ENCODE measurements at places on chromosomes 13 and 19.

GRCh38 chr19:19661675-19662251, 1.7 kb downstream of the ATP13A1 start:
- DNase-seq = no peak

DNA sequence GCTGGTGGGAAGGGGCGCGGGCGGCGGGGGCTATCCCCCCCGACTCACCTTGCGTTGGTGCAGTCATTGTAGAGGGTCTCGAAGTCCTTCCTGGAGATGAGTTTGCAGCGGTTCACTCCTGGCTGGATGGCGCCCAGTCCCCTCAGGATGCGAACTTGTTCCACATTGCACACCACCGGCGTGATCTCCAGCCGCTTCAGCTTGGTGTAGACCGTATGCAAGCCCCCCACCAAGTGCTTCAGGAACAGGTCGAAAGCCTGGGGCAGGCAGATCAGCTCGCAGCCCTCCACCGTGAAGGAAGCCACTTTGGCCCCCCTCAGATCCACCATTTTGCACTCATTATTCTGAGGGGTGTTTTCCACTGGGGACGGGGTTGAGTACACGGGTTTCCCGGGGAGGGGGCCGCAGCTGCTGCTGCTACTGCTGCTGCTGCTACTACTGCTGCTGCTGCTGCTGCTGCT, 1.1 kb downstream of the DACH1 start:
- DNase-seq = no peak

DNA sequence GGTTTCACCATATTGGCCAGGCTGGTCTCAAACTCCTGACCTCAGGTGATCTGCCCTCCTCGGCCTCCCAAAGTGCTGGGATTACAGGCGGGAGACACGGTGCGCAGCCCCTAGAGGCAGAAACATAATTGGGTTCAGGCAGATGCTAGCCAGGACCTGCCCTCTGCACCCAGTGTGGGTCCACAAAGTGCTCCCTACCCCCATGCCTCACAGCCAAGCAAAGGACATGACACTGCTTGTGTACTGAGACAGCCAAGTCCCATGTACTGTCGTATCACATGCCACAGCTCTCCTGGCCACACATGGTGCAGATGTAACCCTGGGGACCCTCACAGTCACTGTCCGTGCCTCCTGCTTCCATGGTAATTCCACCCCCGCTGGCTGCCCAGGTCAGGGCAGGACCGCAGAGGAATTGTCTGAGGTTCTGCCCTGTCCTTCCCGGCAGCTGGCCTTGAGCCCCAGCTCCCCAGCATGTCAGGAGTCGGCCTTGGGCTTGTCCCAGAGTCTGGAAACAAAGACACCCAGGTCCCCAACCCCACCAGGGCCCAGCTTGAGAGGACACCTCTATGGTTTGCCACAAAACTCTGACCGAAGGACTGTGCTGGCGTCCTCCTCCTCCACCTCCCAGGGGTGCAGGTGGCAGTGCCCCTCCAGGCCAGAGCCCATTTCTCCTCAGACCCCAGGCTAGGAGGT, 7.6 kb downstream of the PRR36 start:
- DNase-seq = no peak

GRCh38 chr19:4474514-4475022, 2.5 kb downstream of the HDGFL2 start:
- no peak for DNase-seq

DNA sequence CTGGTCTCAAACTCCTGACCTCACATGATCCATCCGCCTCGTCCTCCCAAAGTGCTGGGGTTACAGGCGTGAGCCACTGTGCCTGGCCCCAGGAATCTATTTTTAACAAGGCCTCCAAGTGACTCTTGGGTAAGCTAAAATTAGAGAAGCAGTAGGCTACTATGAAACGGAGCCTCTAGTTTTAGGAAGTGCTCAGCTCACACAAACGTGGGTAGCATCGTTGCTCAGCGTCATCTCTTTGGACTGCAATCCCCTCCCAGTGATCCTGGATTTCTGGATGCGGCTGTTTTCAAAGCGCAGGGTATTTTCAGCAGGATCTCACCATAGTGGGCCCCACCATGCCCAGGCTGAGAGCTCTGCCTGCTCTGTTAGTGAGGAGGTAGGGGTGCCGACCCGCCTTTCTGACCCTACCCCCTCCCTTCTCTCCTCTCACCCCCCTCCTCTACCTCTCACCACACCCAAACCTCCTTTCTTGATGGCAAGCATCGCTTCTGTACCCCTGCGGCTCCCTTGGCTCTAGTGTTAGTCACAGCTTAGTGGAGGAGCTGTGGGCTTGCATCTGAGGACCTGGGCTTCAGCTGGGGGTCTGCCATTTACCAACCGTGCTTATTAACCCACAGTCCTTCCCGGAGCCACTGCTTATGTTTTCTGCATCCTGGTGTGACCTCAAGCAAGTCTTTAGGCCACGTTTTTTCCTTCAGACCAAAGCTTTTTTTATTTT, 34.2 kb downstream of the GJA3 start:
- no peak for DNase-seq

DNA sequence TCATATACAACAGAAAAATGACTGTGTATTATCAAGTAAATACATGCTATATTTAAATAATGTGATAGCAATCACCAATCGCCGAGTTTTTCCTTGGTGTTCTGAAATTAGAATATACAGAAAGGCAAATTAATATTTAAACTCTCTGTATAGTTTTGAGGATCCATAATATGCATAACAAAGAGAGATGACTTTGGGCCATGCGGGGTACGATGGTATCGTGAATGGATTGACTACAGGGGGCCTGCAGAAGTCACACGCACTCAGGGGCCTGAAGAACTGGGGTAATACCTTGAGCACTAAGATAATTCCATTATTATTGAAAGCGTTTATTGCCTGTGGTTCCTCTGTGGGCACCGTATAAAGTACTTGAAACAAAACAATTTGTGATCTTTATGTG, 314.0 kb downstream of the TEX29 start:
- no peak for DNase-seq

DNA sequence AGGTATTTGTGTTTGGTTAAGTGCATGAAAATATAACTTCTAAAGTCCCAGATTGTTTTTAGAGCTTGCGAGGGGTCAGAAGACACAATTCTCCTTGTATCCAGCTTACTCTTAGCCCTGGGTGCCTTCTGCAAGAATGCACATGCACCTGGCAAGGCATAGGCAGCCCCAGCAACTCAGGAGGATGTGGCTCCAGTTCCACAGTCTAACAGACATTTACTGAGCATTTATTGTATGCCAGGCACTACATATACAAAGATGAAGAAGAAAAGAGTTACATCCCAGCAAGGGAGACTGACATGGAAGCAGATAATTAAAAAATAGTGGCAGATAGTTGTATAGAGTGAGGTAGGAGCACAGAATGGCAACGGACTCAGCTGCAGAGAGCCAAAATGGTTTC, 101.1 kb upstream of the FRY start:
- no peak for DNase-seq

DNA sequence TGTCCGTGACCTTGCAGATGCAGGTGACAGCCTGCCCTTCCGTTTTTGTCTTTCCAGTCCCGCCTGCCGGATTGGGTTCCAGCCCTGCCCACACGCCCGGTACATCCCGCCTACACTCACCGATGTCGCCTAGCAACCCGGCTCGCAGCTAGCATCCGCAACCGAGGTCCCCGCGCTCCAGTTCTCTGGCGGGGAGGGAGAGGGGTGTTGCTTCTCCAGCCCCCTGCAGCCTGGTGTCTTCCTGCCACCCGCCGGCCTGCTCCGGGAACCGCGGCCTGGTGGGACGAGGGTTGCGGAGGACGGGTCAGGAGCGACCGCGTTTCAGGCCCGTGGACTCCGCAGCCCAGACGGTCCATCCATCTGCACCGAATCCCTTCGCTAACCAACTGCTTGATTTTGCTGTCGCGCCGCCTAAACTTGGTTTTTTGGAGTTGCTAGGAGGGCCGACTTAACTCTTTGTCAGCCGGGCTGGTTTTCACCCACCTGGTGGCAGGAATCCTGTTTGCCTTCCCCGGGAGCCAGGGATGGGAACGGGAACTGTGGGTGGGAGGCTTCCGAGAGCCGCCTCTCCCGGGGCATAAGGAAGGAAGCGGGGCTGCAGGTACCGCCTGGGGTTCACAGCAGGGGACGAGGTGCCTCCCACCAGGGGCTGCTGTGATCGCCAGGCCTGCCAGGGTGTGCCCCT, 15.4 kb upstream of the MATK start:
- DNase-seq = no peak

DNA sequence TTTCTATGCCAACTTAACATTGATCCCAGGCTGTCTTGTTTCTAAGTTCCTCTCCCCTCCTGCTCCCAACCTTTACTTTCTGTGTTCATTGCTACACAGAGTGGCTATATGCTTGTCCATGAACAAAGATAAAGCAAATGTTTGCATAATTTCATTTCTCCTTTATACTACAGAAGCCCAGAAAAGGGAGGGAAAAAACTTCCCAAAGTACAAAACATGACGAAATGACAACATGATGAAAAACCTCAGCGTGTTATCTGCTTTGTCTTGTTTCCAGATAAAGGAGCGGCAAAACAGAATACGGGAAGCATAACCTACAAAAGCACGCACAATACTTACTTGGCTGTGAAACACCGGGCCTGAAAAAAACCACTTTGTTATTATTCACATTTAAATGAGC, 336.8 kb downstream of the DNAJC15 start:
- no peak for DNase-seq

- no peak for DNase-seq
These were observed 28.3 kb upstream of the ZNF507 start for GRCh38 chr19:32317086-32317485.

DNA sequence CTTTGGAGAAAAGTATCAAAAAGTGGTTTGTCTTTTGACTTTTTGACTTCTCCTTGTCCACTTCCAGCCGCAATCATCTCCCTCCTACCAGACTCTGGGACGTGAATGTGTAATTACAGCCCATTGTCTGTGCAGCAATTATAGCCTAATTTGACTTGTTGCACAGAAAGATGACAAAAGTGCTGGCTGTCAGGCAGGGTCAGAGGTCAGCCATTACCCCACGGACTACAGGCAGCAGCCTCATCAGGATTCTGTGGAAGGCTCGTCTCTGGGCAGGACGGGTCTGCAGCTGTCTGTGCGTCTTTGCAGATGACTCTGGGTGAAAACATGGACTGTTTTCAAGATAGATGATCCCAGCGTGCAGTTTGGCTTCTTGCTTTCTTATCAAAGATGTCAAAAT, 102.2 kb upstream of the EDNRB start:
- no peak for DNase-seq

Measured in AG04449 (cell line).